ENCODE measurements at places on chromosomes 7 and 10.

GRCh38 chr7:1689311-1689710, 19.2 kb downstream of the ELFN1 start:
- DNase-seq = no peak

- no peak for DNase-seq
These were observed 695.5 kb downstream of the GRM8 start for GRCh38 chr7:126557271-126557670.

- DNase-seq = no peak
These were observed 336.7 kb upstream of the SHH start for GRCh38 chr7:156148995-156149394.

- no peak for DNase-seq
These were observed 260.5 kb downstream of the PRPF18 start for GRCh38 chr10:13847201-13847631.

DNA sequence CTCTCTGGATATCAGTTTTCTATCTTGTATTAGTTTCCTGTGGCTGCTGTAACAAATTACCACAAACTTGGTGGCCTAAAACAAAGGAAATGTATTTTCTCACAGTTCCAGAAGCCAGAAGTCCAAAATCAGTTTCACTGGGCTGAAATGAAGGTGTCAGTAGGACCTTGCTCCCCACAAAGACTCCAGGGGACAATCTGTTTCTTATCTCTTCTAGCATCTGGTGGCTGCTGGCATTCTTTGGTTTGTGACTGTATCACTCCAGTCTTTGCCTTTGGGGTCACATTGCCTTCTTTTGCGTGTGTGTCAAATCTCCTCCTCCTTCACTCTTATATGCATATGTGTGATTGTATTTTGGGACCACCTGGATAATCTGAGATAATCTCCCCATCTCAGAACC, 153.0 kb upstream of the PRPS1L1 start:
- DNase-seq = no peak

Data from activated CD4-positive, alpha-beta T cell treated with anti-CD3 and anti-CD28 coated beads, Interleukin-2, amount 50 U/mL, for 1 hour (primary cell).